ENCODE measurements at places on chromosomes 12 and 14.

GRCh38 chr14:61113561-61114225 is 132.6 kb downstream of the SLC38A6 start:
- peak; percentile 40 for DNase-seq

- no peak for DNase-seq
Measured at GRCh38 chr12:124731869-124732268, 131.8 kb downstream of the SCARB1 start.

- DNase-seq, result no peak
Measured at GRCh38 chr14:29410581-29410980, 517.1 kb downstream of the PRKD1 start.

GRCh38 chr12:1906579-1906978 is 11.9 kb downstream of the CACNA2D4 start:
- no peak for DNase-seq

Data from suppressor macrophage treated with lipopolysaccharide for 1 hour (primary cell).